Sigmoid colon (tissue), 7 donors: ENCODE measurements at places on chromosomes 12 and 14.

DNA sequence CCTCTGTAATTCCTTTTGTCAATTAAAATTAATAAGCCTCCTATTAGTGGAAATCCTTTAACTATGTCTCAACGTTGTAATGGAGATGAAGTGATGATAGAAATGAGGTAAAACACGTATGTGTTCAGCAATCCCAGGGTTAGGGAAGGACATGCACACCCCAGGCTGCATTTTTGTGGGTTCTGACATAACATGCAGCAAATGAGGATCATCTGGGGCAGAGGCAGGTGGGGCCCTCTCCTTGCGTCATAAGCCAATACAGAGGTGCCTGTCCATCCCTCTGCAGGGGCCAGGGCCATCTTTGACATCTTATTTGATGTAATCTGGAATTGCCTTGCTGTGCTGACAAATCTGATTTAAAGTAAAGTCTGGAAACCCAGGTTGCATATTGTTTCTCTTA lies 73.2 kb downstream of the MYRFL start:
- DNase-seq: no peak

DNA sequence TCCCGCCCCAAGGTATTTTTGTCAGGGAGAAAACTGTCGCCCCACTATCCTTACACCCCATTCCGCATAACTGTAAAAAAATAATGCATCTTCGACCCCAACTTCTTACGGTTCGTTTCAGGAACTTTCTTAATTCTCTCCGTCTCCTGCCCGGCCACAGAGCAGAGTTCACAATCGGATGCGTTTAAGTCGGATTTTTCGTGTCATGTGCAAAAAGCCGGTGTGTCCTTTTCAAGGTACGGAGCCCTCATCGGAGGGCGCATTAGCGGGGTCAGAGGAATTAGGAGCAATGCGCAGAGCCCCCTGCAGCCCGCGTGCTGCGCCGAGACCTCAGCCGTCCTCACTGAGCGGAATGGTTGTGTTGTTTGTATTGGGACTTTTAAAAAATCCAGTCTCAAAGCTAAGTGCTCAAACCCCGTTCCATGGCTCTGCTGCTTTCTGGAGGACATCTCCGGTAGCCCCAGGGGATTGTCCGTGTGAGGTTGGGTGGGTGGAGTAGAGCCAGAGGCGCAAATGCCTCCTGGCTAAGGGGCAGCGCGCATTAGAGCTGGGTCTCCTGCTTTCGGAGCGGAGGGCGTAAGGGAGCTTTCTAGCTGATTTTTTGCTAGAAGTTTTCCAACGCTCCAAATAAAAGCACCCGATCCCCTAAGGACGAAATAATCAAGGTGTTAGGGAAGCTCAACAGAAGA lies 3.9 kb upstream of the GSC start:
- no peak for DNase-seq

- DNase-seq: no peak
Observed at GRCh38 chr12:59007620-59008019, 87.3 kb upstream of the LRIG3 start.

DNA sequence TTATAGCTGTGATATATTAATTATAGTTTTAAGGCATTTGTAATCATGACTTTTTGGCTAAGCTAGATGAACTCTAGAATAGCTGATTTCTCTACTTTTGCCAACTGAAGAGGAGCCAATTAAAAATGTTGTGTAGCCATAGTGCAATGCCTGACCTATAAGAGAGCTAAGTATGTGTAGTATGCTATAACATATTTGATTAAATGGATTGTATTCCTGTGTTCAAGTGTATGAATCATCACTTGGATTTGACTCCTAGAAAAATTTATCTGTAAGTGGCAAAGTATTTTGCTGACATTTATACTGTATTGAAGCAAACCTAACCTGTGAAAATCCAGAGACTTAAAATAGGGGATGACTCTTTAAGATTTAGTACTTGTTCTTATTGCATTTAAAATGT lies 34.2 kb downstream of the PCNX4 start:
- no peak for DNase-seq

- DNase-seq: no peak
Observed at GRCh38 chr12:54010053-54010971, 1.5 kb downstream of the HOXC8 start.

DNA sequence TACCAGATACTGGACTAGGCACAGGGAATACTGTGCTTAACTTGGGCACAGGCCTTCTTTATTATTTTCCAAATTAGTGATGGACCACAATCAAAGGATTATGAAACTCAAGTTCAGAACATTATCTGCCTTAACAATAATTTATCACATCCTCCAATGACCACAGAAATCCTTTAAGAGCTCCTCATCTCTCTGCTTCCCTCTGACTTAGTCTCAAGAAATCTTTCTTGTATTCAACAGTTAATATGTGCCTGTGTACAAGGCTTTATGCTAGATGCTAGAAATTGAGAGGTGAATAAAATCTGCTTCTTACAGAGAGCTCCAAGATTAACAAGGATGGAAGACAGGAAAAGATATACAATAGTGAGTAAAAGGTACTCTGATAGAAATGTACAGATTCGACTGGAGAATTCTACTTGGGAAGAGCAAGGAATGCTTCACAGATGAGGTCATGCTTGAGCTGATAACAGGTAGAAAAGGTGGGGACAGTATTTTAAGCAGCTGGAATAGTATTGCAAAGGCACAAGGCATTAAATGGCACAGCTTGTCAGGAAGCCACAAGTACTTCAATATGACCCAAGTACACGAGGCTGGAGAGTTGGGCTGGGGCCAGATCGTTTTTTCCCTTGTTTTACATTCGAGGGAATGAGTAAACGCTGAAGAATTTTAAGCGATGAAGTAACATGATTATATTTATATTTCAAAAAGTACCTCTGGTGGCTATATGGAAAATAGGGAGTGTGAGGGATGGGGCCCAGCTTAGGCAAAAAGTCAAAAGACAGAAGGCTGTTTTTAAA lies 55.1 kb upstream of the ARID2 start:
- peak; percentile 75 for DNase-seq

DNA sequence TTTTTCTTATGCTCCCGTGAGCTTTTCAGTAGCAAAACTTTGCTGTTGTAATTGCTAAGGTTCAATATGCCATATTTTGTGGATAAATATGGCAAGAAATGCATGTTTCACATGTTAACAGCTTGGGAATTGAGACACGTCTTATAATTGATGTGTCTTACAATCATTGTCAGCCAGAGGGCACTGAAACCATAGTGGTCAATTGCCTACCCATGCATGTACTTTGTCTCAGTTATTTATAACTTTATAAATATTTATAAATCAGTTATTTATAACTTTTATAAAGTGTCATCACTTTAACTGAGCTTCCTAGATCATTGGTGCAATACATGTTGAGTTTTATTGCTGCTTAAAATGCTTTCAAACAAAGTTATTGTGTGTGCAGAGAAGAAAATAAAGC lies 82.0 kb downstream of the CATSPERB start:
- no peak for DNase-seq

DNA sequence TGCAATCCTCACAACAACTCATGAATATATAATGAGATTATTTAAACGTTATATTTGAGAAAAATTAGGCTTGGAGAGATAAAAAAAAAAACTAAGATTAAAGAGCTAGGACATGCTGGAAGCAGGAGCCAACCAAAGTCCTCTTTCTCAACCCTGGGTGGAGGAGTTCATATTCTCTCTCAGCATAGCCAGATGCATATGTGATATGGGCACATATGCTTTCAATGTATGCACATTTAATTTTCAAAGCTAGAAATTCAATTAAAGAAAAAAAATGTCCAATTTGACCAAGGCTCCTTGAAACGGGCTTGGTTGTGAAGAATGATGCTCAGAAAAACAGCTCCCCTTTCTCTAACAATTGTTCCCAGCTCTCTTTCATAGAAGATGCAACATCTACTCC lies 61.9 kb upstream of the GRIP1 start:
- no peak for DNase-seq
